Activated CD4-positive, alpha-beta T cell treated with anti-CD3 and anti-CD28 coated beads, Interleukin-2, amount 50 U/mL, for 16 hours (primary cell): ENCODE measurements at places on chromosomes 5 and 9.

- DNase-seq, result no peak
Observed at GRCh38 chr5:120372899-120373298, 91.2 kb upstream of the PRR16 start.

DNA sequence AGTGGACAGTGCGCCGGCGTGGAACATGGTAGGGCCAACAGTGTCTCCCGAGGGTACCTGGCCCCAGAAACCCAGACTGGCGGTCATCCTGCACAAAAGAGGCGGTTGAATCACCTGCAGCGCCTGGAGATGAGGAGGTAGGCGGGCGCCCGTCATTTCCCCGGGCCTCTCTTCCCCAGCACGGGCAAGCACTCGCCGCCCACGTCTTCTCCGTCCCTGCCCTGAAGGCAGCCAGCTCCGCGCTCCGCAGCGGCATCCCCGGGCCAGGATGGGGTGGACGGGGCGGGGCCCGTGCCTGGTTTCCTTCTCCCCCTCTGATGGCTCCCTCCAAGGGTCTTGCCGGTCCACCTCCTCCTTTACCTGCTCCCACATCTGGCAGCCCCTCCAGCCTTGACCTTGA, 27.1 kb upstream of the N4BP3 start:
- no peak for DNase-seq

- DNase-seq, result peak; percentile 74
Observed at GRCh38 chr9:1939926-1940368, 75.2 kb upstream of the SMARCA2 start.

DNA sequence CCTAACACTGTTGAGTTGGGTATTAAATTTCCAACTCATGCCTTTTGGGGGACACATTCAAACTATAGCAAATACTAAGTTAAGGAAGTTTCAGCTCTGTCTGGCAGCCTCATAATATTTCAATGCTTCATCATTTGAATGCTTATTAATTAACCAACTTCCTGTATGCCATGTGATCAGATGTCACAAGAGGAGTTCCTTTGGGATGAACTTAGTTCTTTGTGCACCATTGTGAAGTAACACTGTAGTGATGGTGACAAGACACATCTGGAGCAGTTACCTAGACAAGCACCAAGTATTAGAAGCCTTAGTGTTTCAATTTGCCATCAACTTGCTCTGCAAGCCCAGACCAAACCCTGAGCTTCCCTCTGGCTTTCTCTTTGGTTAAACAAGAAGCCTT, 90.7 kb upstream of the IL12B start:
- DNase-seq, result no peak

DNA sequence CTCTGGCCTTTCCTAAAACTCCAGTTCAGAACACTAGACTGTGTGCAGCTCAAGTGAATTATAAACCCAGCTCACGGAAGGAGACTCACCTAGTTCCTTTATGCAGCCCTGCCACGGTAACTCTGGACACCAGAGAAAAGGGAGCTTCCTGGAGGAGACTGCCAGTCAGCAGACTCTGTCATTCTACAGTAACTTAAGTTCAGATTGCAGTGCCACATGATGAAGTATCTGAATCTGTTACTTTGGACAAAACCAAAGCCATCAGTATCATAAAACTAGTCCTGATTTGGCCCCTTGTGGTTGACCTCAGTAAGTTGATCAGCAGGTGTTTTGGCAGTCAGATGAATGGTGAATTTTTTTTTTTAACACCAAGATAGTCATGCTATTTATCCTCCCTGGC, 2.7 kb downstream of the MTRR start:
- DNase-seq, result peak; percentile 50
